ENCODE measurements at places on chromosomes 11 and 22.
A peak's percentile ranks its signal among the peaks of the same experiment; 100 is the strongest.

DNA sequence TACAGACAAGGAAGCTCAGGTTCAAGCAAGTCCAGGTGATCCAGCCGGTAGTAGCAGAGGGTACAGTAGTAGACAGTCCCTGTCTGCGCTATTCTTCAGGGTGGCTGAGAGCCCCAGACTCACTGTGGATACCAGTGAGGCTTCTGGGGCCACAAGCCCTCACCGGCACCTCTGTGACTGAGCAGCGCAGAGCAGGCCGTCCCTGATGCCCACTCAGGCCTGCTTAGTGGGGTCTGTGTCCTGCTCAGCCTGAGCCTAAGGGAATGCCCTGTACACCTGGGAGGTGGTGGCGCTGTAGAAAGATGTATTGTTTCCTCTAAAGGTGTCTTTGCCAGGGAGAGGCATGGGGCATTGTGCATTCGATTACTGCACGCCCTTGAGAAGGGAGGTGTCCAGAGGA is 143.8 kb downstream of the CACNA1I start:
- DNase-seq = no peak

DNA sequence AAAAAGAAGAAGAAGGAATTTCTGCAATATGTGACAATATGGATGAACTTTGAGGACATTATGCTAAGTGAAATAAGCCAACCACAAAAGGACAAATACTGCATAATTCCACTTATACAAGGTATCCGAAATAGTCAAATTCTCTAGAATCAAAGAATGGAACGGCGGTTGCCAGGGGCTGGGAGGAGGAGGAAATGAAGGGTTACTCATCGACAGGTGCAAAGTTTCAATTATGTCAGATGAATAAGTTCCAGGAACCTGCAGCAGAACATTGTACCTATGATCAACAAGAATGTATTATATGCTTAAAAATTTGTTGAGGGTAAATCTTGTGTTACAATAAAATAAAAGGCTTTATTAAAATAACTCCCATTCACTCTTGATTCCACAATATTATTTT is 49.0 kb downstream of the SC5D start:
- no peak for DNase-seq

DNA sequence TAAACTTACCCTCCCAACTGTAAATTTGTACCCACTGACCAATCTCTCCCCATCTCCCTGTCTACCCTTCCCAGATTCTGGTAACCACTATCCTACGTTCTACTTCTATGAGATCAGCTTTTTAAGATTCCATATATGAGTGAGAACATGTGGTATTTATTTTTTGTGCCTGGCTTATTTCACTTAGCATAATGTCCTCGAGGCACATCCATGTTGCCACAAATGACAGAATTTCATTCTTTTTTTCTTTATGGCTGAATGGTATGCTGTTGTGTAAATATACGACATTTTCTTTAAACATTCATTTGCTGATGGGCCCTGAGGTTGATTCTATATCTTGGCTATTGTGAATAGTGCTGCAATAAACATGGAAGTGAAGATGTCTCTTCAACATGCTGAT is 74.7 kb upstream of the RRM1 start:
- no peak for DNase-seq

DNA sequence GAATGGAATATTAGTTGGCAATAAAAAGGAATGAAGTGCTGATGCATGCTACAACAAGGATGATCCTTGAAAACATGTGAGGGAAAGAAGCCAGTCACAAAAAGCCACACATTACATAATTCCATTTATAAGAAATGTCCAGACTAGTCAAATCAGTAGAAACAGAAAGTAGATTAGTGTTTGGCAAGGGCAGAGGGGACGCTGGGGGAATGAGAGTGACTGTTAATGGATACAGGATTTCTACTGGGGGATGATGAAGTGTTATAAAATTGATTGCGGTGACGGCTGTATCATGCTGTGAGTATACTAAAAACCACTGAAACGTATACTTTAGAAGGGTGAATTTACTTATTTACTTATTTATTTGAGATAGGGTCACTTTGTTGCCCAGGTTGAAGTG is 57.9 kb downstream of the C11orf58 start:
- DNase-seq = no peak

- no peak for DNase-seq
Observed at GRCh38 chr22:37016134-37016910, 2.9 kb downstream of the TST start.

GRCh38 chr11:15754221-15754620 is 602.1 kb downstream of the SOX6 start:
- no peak for DNase-seq

DNA sequence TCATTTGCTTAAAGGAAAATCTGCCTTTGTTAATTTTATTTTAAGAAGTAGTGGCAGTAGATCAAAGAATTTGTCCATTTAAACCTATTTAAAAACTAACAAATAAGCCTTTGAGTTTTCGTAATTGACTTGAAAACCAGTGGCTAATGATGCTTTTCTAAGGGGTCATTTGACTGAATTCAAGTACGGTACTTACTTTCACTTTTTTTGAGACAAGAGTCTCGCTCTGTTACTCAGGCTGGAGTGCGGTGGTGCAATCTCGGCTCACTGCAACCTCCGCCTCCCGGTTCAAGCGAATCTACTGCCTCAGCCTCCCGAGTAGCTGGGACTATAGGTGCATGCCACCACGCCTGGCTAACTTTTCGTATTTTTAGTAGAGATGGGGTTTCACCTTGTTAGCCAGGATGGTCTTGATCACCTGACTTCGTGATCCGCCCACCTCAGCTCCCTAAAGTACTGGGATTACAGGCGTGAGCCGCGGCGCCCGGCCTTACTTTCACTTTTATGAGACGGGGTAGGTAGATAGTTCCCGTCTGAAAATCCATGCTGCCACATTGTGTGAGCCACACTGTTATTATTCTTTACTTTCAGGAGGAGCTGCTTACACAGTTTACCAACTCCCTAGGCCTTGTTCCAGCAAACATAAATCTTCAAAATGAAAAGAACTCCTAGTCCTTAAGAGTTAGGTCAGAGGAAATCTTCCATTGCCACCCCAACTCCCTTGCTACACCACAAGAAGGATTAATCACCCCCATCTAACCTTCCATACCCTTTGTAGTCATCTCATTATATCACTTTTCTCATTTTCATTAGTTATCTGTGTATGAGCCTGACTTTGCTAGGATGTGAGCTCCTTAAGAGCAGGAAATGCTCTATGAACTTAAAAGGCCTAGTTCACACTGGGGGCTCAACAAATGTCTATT is 926.6 kb upstream of the CCDC90B start:
- DNase-seq = no peak

DNA sequence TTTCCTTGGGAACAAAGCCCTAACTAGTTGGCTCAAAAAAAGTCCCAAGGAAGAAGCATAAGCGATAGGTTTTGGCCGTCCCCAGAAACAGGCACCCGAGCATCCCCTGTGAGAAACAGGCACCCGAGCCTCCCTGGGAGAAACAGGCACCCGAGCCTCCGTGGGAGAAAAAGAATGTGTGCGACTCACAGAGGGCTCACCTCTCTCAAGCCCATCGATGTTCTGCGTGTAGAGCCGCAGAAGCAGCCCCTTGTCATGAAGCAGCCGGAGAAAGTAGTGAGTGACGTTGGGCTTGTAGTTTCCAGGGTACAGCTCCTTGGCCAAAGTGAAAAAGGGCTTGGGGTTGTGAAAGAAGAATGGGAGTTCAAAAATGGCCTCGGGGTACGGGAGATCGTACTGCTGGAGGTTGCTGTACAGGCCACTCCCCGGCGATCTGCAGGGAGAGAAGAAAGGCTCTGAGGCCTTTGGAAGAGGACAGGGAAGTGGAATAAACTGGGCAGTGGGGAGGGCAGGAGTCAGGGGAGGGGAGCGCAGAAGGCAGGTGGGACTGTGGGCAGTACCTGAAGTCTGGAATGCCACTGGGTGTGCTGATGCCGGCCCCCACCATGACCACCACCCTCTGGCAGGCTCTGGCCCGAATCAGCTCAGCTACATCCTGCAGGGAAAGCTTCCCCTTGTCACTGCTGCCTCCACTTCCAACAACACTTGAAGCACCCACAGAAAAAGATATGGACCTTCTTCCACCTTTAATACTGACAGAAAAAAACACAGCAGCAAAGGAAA is 3.2 kb downstream of the SIRT3 start:
- DNase-seq = no peak

DNA sequence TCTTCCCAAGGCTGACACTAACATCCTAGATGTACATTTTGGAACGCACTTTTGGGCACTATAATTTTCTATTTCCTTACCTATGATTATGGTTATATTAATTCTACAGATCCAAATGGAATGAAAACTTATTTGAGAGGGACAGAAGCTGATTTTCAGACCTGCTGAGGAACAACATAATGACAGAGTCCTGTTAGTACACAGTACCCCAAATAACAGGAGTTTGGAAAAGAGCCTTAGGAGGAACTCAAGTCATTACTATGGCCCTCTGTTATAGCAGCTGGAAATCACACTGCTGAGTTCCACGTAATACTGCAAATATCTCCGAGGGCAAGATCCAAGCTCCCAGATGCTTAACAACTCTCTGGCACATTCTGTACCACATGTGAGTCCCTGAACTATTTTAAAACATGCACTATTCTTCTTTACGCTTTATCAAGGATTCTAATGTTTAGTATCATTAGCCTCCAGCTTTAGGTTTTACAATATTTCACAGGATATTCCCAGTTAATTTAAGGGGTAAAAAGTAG is 1027.7 kb upstream of the CCDC90B start:
- DNase-seq = no peak

- DNase-seq = peak; percentile 89
Observed at GRCh38 chr11:406796-407650, 7.8 kb downstream of the SIGIRR start.

DNA sequence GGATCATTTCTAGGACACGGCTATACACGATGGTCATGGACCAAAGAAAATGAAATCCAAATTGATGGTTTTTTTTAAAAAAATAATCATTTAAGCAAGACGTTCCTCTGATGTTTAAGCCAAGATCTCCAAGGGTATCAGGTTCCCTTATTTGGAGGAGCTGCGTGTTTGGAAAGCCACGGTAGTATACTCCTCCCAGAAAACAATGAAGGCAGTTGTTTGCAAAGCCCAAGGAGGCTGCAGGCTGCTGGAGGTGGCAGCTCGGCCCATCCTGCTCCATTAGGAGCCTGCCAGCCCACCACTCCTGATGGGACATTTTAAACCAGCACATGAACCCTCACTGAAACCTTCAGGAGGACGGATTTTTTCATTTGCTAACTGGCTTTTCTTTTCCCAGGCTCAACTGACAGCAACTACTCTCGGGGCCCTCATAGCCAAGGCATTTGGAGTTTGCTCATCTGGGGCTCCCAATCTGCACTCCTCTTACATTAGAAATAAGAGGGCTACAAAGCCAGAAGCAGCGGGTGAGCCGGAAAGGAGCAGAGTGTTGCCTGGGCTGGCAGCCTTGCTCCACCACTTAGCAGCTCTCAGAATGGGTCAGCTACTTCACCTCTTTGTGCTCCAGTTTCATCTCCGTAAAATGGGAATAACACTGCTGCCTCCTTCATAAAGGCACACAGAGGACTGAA is 58.4 kb downstream of the ABTB2 start:
- no peak for DNase-seq

DNA sequence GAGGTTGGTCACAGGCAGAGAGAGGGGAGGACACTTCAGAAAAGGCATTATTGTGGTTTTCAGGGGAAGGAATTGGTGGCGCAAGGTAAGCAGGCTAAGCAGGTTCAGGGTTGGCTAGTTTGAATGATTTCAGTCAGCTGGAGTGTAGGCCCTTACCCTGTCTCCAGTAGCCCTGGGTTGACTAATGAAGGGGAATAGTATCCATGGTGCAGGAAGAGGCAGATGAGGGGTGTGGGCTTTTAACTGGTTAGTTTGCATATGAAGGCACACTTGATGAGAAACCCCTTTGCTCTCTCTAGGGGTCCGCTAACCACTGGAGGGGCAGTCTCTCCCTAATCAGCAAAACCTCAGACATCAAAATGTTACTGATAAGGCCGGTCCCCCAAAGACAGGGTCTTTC is 249.7 kb downstream of the AASDHPPT start:
- no peak for DNase-seq

DNA sequence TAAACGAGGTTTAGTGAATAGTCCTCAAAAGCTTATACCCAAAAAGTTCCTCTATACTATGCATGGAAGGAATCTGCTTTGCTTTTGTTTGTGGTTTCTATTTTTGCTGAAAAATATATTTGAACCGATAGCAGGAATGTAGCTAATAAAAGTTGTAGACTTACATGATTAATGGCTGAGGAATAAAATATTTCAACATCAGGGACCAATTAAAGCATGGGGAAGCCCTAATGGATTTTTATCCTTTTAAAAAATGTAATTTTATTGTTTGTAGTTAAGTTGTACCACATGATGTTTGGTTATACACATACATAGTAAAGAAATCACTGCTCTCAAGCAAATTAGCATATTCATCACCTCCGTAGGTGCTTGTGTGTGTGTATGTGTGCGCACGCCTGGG is 295.3 kb upstream of the CNTN5 start:
- DNase-seq = no peak

- no peak for DNase-seq
Observed at GRCh38 chr11:6411594-6412031, 7.3 kb downstream of the APBB1 start.

- no peak for DNase-seq
Observed at GRCh38 chr11:19715373-19715772, 2.7 kb downstream of the NAV2 start.

DNA sequence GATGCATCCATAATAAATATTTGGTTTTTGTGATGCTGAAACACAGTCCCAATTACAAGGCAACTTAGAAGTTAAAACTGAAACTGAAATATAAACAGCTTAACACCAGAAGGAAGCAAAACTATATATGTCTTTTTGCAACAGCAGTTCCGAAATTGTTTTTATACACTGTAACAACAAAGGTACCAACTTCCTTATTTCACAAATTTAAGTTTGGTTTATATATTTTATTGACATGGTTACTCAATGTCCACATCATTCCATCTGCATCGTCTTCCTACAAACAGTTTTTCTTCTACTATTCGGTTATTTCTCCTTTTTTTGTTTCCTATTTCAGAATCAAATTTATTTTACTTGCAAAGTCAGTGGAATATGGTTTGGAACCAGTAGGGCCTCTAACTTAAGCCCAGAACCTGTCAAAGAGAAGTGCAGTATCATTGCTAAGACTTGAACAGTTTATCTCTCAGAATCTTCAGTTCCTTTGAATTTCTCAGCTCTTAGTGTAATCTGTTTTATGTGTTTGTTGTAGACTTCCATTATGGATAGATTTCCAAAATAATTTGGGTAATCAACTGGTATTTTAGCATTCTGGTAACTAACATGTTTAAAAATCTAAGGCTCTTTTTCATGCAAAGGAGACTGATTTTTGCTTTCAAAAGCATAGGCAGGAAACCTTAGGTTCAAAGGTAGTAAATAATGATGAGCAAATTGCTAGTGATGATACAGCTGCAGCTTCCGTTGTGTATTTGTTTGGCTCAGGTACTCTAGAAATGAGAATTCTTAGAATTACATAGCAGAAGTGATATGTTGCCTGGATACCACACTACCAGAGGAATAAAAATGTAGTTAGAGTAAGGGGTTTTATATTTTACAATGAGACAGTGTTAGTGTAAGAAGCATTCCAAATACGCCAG is 8.2 kb upstream of the HSPA8 start:
- DNase-seq = no peak

- no peak for DNase-seq
Observed at GRCh38 chr11:100574894-100575769, 112.0 kb upstream of the ARHGAP42 start.

GRCh38 chr11:15347969-15348734 is 233.4 kb downstream of the INSC start:
- DNase-seq = no peak

- no peak for DNase-seq
Observed at GRCh38 chr11:105861225-105861624, 160.8 kb downstream of the MSANTD4 start.
